ENCODE measurements at places on chromosomes 2 and 18. TPM values are rescaled to one million over a fixed set of nuclear protein-coding genes. Genes with fewer than 3 reads are reported as not detected.

The RAPGEF4 gene
- 0.75 TPM for total RNA-seq

The SULT1C3 gene
- not detected for total RNA-seq

The ERMN gene
- 3.7 TPM for total RNA-seq

The LDLRAD4 gene
- total RNA-seq, result 28.5 TPM

The TBC1D8 gene
- 0.73 TPM for total RNA-seq

The VIL1 gene
- not detected for total RNA-seq

The RAD51AP2 gene
- total RNA-seq, result not detected

The CTAGE1 gene
- total RNA-seq, result not detected

The ARHGAP28 gene
- total RNA-seq, result not detected

The LRP1B gene
- total RNA-seq, result not detected

The FBXO48 gene
- total RNA-seq, result 1.9 TPM

Data from T-helper 2 cell treated with Interferon-gamma antibody and Interleukin-4, amounts not matched to agents 100 ng/mL and 5 ng/mL, for 36 hours (primary cell).